Activated T-helper 2 cell treated with anti-CD3 and anti-CD28 coated beads, Interferon-gamma antibody, Interleukin-2, Interleukin-4, amounts not matched to agents 10 μg/mL and 5 μg/mL and 100 μg/mL, durations not matched to agents 14 hours and 24 hours and 36 hours (primary cell): ENCODE measurements at places on chromosomes 13 and 19. TPM values are rescaled to one million over a fixed set of nuclear protein-coding genes. Genes with fewer than 3 reads are reported as not detected.

GRCh38 chr13:28324181-28324789 is 170.6 kb downstream of the FLT1 start:
- peak; percentile 30 for DNase-seq

- DNase-seq: no peak
These were observed 1410.7 kb upstream of the ATXN8OS start for GRCh38 chr13:68696907-68697306.

- DNase-seq: no peak
These were observed 7.5 kb downstream of the ANO8 start for GRCh38 chr19:17327068-17327653.

- no peak for DNase-seq
These were observed 1456.2 kb upstream of the SLC10A2 start for GRCh38 chr13:104522235-104523072.

DNA sequence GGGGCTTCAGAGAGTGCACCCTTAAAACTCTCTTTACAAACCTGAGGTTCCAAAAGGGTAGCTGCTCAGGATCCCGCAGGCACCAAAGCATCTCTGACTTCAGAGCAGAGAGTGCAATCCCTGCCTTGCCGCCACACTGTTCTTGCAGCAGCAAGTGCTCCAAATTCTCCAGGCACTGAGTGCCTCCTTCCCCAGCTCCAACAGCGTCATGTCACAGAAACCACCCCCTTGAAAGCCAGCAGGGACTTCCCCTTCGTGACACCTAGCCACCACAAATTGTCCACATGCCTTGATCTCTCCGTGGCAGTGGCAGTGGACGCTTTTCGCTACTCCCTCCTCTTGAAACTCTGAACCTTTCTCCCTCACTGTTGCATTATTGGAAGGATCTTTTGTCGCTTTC is 39.9 kb downstream of the MBNL2 start:
- DNase-seq: no peak

ZNF121 gene
- total RNA-seq: 57.2 and 62.2 TPM in 2 replicates

APOC4 gene
- not detected in 2 replicates for total RNA-seq

C13orf42 gene
- not detected in 2 replicates for total RNA-seq

SRRM5 gene
- total RNA-seq: 0.32 and 0.46 TPM in 2 replicates
